ENCODE measurements at places on chromosomes 1 and 21.

DNA sequence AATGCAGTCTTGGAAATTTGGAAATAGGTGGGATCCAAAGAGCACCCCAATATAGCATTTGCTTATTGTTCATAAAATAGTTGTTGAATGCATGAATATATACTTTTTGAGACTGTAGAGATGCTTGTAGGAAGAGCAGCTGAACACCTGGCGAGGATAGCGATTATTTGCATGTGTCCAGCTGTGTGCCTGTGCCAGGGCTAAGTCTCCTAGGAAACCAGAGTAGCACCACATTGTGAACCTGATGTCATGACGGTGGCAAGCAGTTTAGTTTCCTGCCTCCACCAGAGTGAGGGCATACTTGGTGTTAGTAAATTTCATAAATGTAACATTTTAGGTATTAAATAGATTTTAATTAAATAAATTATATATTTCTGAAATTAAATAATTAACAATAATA, 37.3 kb upstream of the IRF2BP2 start:
- no peak for DNase-seq

DNA sequence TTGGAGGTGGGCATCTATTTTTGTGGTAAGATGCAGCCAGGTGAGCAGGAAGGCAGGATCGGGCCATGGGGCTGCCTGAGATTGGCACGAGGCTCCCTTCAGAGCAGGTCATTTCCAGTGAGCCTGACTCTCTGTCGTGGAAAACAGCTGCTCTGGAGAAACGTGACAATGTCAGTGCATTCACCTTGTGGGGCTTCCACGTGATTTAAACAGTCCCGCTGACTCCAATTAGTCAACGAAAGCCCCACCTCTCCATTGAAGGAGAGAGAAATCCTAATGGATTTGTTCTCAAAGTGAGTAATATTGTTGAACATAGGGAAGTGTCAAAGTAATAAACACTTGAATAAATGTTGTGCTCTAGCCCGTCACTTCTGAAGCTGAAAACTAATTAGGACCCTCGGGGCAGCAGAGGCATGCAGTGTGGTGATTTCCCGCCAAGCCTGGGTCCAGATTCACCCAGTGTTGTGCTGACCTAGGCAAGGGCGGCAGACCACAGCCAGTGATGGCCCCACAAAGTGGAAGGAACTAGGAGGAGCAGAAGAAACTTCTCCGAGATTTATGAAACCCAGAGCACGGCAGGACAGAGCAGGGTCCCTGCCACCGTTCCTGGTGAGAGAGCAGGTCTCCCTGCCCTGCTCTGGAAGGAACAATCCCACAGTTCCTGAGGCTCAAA, 172.5 kb upstream of the C1orf174 start:
- no peak for DNase-seq

DNA sequence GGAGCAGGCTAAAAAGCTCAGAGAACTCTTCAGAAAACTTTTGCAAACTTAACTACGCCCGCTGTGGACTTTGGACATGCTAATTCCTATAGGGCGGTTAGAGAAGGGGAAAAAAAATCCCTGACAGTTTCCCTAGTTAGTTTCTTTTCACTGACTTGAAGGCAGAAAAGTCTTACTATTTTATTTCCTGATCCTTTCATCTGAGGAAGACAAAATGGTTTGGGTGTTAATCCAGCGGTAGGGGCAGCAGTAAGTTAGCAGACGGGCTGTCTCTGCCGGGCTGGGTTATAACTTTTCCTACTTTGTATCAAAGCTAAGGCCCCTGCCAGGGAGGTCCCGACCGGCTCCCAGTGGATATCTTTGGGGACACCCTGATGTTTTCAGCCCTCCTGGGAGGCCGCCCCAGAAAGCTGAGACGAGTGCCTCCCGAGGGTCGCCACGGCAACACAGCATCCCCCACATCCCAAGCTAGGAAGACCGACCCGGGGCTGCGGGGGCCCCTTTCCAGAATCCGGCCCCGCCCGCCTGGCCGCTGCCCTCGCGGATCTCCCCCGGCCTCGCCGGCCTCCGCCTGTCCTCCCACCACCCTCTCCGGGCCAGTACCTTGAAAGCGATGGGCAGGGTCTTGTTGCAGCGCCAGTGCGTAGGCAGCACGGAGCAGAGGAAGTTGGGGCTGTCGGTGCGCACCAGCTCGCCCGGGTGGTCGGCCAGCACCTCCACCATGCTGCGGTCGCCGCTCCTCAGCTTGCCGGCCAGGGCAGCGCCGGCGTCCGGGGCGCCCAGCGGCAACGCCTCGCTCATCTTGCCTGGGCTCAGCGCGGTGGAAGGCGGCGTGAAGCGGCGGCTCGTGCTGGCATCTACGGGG, 162.6 kb downstream of the RUNX1 start:
- no peak for DNase-seq

GRCh38 chr1:31483012-31483946, 70.3 kb downstream of the SERINC2 start:
- DNase-seq: no peak

DNA sequence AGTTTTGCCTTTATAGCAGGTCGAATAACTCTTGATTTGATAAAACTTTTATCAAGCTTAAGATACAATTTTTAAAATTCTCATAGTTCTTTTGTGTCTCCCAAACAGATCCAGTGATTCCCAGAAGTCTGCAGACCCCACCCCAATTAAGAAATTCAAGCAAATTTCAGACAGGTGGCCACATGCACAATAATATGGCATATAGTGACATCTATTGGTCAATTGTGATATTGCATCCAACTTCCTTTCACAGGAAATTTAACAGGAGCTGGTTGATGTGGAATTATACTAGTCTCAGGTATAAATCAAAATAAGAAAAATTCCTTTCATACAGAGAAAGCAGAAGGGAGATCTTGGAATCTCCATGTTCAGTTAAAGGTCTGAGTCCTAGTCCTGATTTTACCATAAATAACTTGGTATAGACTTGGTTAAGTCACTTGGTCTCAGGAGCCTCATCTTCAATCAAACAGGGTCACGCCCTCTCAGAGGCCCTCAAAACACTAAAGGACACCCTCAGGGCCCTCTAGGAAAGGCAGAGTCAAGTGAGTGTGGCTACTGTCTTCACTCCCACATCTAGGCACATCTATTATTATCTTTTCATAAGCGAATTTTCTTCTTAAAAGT, 24.1 kb downstream of the PIGM start:
- no peak for DNase-seq

GRCh38 chr1:230581446-230582079, 60.7 kb upstream of the COG2 start:
- DNase-seq: no peak

- DNase-seq: no peak
These were observed 621.7 kb downstream of the MATN1 start for GRCh38 chr1:30101487-30102227.

- no peak for DNase-seq
These were observed 11.5 kb downstream of the LDLRAD1 start for GRCh38 chr1:54006508-54006907.

- DNase-seq: no peak
These were observed 606.8 kb downstream of the LTN1 start for GRCh38 chr21:28385845-28386244.

DNA sequence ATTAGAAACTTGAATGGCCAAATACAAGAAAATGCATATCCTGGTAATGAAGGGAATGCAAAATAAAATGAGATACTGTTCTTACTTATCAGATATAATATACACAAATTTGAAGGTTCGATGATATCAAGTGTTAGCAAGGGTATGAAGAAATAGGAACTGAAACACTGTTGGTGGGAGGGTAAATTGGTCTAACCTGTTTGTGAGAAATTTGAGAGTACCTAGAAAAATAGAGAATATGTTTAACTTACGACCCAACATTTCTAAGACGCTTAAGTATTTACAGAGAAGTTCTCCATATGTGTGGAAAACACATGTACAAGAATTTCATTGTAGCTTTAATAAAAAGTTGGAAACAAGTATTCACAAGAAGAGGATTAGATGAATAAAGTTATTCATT, 25.9 kb downstream of the ATG4C start:
- DNase-seq: no peak

DNA sequence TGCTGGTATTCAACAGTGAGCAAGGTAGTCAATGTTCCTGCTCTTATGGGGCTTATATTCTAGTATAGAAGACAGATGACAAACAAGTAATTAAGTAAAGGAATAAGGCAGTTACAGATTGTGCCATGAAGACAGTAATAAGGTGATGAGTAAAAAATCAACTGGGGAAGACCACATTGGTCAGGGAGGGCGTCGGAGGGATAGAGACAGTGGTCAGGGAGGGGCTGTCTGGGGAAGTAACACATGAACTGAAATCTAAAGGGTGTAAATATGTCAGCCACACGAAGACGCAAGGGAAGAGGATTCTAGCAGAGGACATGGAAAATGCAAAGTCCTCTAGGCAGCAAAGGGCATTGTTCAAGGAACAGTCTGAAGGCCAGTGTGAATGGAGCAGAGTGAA, 10.1 kb downstream of the IL12RB2 start:
- no peak for DNase-seq

DNA sequence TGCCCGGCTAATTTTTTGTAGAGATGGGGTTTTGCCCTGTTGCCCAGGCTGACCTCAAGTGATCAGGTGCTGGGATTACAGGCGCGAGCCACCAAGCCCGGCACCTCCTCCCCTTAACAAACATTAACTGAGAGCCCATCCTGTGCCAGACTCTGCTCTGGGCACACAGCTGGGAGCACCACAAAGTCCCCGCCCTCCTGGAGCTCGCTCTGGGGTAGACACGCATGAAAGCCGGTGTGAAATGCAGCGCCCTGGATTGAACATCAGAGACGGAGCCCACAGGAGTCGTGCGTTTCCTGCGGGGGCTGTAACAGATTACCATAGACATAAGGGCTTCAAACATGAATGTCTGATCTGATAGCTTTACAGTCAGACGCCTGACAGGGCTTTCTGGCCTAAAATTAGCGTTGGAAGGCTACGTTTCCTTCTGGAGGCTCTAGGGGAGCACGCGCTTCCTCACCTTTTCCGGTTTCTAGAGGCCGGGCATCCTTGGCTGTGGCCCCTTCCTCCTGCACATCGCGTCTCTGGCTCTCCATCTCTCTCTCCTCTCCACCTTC, 14.3 kb downstream of the SLC27A3 start:
- DNase-seq: no peak

DNA sequence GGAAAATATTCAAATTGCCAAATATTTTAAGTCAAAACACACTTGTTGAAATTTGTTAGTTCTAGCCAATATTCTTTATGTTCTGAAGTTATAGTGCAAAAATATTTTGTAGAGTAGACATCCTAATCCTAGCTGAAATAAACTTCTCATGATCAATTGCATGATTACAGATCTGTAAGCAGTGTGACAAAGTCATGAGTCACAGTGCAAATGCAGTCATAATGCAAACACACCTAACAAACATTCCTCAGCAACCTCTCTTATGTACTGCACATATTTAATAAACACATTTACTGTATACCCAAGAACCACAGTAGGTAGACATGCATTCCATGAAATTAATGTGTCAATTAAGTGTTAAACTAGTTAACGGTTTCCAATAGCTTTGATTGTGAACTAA, 1857.4 kb downstream of the NCAM2 start:
- DNase-seq: no peak

DNA sequence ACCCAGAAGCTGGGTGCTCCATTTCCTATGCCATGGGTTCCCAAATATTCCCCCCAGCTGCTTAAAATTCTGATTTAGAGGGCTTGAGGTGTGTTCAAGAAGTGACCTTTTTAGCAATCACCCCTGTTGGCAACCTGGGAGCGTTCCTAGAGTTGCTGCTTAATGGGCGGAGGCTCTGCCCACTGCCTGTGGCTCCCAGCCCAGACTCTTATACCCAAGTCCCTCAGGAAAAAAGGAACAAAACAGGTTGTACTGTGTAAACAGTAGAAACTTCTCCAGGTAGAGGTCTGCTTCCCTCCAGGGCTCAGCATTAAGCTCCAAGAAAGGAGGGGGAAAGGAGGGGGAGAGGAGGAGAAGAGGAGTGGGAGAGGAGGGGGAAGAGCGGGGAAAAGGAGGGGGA, 14.6 kb upstream of the TENT5C start:
- no peak for DNase-seq

GRCh38 chr1:54305906-54306514, 100.2 kb downstream of the SSBP3 start:
- DNase-seq: no peak

DNA sequence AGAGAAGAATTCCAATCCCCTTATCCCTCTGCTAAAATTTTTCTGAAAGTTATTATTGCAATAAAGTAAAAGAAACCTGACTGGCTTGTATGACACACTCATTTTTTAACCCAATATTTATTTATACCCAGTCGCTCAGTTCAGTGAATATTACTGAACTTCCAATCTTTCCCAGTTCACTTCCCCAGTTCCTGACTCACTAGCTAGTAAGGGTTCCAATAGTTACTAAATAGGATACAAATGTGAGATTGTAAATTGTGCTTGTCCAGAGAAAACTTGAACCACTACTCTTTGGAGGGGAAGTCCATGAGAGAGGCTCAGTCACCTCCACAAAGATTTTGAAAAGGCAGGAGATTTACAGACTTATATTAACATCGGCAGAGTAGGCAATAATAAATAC, 31.4 kb downstream of the PRDX6 start:
- no peak for DNase-seq

- DNase-seq: no peak
These were observed 2.7 kb upstream of the SAMSN1 start for GRCh38 chr21:14548779-14549178.

DNA sequence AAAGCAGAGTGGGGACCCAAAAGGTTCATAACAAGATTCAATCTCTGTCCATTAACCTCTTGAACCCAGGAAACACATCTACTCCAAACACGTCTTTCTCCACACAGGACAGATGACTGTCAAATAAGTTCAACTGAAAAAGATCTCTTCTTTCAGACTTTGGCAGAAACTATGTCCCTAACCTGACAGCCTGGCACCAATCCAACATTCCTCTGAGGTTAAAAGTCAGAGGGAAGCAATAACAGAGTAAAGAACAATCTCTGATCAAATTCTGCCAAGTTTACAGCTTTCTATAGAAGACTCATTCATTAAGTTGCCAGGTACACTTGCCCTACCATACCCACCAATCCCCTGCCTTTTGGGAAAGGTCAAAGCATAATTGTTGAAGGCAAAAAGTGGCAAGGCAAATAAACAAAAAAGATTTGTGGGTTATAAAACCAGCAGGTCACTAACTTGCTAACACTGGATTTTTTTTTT, 31.9 kb downstream of the OTUD7B start:
- DNase-seq: no peak

DNA sequence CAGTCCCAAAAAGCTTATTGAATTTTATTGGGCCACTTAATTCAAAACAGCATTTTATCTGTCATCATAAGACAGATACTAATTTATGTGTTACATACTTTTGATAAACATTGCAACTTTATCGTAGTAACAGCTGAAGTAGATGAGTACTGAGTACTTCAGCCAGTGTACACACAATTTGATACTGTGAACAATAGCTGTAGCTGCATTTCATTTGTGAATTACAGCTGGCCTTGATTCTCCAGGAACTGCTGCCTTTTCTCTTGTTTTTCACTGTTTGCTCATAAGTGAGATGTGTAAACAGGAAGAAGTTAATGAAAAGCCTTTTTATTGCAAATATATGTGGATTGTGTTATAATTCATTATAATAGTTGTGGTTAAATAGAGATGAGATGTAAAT, 10.2 kb downstream of the UAP1 start:
- no peak for DNase-seq

Data from stimulated activated CD8-positive, alpha-beta memory T cell treated with anti-CD3 and anti-CD28 coated beads, Interleukin-2, amount 100 ng/mL, for 1 hour (primary cell).